ENCODE measurements at places on chromosomes 11 and 22. TPM values are rescaled to one million over a fixed set of nuclear protein-coding genes. Genes with fewer than 3 reads are reported as not detected.
A peak's percentile ranks its signal among the peaks of the same experiment; 100 is the strongest.

- no peaks in the 10 kb centered on the region for H3K27me3 ChIP-seq
- H3K36me3 ChIP-seq, result no peaks in the 10 kb centered on the region
- no peak for DNase-seq
- no peak overlapping the region for H3K4me3 ChIP-seq
- H3K4me1 ChIP-seq, result peaks cover 15% of the 10 kb centered on the region
Measured at GRCh38 chr11:3959903-3960265, 104.4 kb downstream of the STIM1 start.

Gene ZNF215
- total RNA-seq, result not detected

Gene SAA1
- not detected for total RNA-seq

DNA sequence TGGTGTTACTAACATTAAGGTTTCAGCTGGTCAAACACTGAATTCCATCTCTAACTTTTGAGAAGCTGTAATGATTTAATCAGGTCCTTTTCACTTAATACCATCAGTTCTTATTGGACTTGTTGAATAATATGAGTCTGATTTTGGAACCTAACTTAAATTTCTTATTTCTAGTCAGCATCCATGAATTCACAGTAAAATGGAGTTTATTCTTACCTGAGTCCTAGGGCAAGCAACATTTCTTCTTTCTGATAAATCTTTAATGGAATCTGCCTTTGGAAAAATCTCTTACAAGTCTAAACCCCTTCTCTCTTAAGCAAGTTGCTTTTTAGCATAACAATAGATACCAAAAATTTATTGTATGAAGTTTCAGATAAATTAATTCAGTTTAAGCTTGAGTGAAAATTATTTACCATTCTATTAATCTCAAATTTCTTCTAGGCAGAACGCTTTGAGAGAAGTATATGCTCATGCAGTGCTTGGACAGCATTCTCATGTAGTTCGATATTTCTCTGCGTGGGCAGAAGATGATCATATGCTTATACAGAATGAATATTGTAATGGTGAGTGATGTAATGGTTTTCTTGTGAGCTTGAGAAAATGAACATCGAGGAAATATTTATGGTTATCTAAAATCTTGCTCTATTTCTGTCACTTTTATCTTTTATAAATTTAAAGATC lies 3.4 kb downstream of the WEE1 start:
- peak overlapping the region; percentile 91 for H3K27ac ChIP-seq
- no peaks in the 10 kb centered on the region for H3K27me3 ChIP-seq
- DNase-seq, result no peak
- H3K4me3 ChIP-seq, result peak overlapping the region; percentile 93
- peaks cover 74% of the 10 kb centered on the region for H3K36me3 ChIP-seq
- peaks cover 6% of the 10 kb centered on the region for H3K4me1 ChIP-seq

Gene TSPAN32
- total RNA-seq, result not detected

DNA sequence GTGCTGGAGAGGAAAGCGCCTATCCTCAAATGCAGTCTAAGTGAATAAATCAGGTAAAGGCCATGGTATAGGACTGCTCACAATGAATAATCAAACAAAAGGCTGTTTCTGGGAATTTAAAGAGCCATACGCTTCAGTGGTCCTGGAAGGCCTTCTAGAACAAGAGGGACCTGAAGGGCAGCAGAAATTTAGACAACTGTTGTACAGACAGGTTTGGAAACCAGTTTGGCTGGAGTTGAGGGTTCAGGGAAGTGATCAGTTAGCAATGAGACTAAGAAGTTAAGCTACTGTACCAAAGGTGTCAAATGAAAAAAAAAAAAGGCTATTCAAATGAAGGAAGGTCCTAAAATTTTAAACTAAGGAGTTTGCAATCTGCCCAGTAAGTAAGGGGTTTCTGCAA lies 56.6 kb upstream of the SCUBE2 start:
- H3K27ac ChIP-seq, result no peak overlapping the region
- no peaks in the 10 kb centered on the region for H3K27me3 ChIP-seq
- no peak overlapping the region for H3K4me3 ChIP-seq
- H3K36me3 ChIP-seq, result peaks cover 51% of the 10 kb centered on the region

Gene CNIH2
- total RNA-seq, result 2.8 TPM

Gene HTR3A
- total RNA-seq, result not detected

Gene DLG2
- 0.13 TPM for total RNA-seq

DNA sequence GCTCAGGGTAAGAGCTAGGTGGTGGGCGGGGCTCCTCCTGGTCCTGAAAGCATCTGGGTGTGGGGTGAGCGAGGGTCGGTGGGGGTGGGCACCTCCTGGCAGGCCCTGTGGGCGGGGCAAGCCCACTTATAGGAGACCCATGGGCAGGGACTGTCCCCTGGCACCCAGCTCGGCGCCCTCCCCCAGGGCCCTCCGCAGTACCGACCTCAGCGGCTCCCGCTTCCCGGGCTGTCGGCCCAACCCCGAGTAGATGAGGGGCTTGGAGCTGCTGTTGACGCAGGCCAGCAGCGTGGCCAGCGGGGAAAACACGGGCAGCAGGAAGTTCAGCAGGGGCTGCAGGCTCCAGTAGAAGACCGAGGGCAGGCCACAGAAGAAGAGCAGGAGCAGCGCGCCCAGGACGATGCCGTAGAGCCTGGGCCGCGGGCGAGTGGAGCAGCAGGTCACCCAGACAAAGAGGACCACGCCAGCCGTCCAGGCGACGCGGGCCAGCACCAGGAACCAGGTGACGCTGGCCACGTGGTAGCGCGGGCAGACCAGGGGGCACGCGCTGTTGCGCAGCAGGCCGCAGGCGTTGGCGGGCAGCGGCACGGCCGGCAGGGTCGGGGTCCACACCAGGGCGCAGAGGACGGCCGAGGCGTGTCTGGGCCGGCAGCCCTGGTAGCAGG lies 663 bp downstream of the MRGPRG start:
- DNase-seq, result no peak
- H3K27ac ChIP-seq, result no peak overlapping the region
- peaks cover 57% of the 10 kb centered on the region for H3K27me3 ChIP-seq
- no peak overlapping the region for H3K4me3 ChIP-seq
- no peaks in the 10 kb centered on the region for H3K4me1 ChIP-seq
- H3K36me3 ChIP-seq, result no peaks in the 10 kb centered on the region

Gene DDIAS
- 10.3 TPM for total RNA-seq

DNA sequence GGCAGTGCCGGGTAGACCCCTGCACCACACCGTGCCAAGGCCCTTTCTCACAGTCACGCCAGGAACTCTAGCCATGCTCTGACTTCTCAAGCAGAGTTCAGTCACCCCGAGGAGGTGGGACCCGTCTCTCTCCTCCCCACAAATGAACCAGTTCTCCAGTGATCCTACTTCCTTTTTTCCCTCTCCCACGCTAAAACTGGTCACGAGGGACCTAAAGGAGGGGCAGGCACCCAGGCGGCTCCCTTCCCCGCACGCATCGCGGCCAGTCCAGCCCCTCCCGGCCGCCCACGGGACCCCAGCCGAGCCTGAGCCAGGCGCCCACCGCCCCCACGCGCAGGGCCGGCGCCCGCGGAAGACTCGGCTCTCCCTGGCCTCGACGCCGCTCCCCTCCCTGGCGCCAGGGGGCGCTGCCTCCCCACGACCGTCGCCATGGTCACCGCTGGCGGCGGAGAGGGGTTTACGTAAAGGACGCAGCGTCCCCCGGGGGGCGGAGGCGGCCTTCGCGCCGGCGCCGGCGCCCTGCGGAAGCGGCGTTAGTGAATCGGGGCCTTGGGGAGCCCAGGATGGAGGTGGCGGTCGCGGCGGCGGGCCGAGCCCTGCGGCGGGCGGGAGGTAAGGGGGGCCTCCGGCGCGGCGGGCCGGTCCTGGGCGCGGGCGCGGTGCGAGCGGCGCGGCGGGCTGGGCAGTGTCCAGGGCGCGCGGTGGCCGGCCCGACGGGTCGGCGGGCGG lies at the start of gene DAGLA:
Gene DAGLA (plus strand): TSS at position 499 of the 729 bp plus-strand sequence. CDS start 39,765 bp downstream, outside the sequence.
- no peaks in the 10 kb centered on the region for H3K36me3 ChIP-seq
- DNase-seq, result peak; percentile 83
- H3K27me3 ChIP-seq, result peaks cover 68% of the 10 kb centered on the region

Gene DKK3
- total RNA-seq, result 572 TPM

- no peaks in the 10 kb centered on the region for H3K27me3 ChIP-seq
- DNase-seq, result no peak
- peaks cover 35% of the 10 kb centered on the region for H3K36me3 ChIP-seq
- H3K4me1 ChIP-seq, result peaks cover 72% of the 10 kb centered on the region
- H3K4me3 ChIP-seq, result no peak overlapping the region
Measured at GRCh38 chr11:3156282-3156660, 8.8 kb downstream of the OSBPL5 start.

DNA sequence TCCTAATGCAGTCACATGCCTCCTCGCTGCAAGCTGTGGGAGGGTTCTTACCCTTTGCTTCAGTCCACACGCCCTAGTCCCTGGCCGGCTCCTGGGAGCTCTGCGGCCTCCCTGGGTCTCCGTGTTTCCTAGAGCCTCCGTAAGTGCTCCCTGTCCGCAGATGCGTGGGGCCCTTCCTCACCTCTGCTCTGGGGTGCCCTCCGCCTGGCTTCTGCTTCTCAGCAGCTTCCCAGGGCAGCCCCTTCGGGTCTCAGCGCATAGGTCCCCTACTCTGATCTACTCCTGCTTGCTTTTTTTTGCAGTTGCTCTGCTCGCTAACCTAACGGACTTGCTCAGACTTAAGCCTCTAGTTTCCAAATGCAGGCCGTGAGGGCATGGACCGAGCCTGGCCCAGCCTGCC lies 22.4 kb downstream of the CAPN1 start:
- no peak overlapping the region for H3K27ac ChIP-seq
- peaks cover 77% of the 10 kb centered on the region for H3K36me3 ChIP-seq
- no peaks in the 10 kb centered on the region for H3K27me3 ChIP-seq

Gene ALX4
- 30.3 TPM for total RNA-seq

Gene BATF2
- total RNA-seq, result not detected

GRCh38 chr11:844693-845644 lies 2.3 kb downstream of the TSPAN4 start:
- H3K36me3 ChIP-seq, result peaks cover 27% of the 10 kb centered on the region
- H3K4me1 ChIP-seq, result peaks cover 35% of the 10 kb centered on the region
- peak overlapping the region; percentile 95 for H3K4me3 ChIP-seq
- no peaks in the 10 kb centered on the region for H3K27me3 ChIP-seq
- peak; percentile 78 for DNase-seq
- peak overlapping the region; percentile 100 for H3K27ac ChIP-seq

DNA sequence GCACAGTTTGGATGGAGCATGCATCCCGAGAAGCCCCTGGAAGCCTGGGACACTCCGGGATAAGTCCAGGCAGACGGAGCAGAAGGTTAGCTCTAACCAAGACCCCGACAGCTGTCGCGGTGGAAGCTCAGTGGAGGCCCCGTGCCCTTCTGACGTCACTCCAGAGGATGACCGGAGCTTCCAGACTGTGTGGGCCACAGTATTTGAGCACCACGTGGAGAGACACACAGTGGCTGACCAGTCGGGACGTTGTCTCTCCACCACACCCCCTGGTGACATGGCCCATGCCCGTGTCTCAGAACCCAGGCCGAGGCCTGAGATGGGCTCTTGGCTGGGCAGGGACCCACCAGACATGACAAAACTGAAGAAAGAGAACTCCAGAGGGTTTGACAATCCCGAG lies 86.3 kb downstream of the KIAA1671 start:
- H3K36me3 ChIP-seq, result no peaks in the 10 kb centered on the region
- DNase-seq, result no peak
- no peak overlapping the region for H3K4me3 ChIP-seq
- no peaks in the 10 kb centered on the region for H3K4me1 ChIP-seq

GRCh38 chr11:67073908-67074307 lies 17.3 kb downstream of the RHOD start:
- H3K4me1 ChIP-seq, result peaks cover 13% of the 10 kb centered on the region
- no peak overlapping the region for H3K27ac ChIP-seq
- no peaks in the 10 kb centered on the region for H3K36me3 ChIP-seq
- H3K4me3 ChIP-seq, result no peak overlapping the region
